ENCODE measurements at places on chromosomes 1 and 21.

DNA sequence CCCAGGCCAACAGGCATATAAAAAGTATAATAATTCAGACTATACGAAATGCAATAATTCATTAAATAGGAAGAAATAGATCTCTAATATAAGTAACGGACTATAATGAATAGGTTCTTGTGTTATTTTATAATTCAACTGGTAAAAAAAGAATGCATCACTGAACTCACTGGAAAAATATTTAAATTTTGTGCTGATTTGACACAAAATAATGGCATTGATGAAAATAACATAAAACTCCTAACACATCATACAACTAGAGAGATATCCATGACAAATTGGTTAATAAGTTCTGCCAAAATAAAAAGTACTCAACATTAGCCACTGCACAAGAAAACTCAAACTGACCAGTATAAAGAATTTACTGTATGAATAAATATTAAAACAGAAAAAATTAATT, 57.1 kb upstream of the RAB4A start:
- no peak for DNase-seq

DNA sequence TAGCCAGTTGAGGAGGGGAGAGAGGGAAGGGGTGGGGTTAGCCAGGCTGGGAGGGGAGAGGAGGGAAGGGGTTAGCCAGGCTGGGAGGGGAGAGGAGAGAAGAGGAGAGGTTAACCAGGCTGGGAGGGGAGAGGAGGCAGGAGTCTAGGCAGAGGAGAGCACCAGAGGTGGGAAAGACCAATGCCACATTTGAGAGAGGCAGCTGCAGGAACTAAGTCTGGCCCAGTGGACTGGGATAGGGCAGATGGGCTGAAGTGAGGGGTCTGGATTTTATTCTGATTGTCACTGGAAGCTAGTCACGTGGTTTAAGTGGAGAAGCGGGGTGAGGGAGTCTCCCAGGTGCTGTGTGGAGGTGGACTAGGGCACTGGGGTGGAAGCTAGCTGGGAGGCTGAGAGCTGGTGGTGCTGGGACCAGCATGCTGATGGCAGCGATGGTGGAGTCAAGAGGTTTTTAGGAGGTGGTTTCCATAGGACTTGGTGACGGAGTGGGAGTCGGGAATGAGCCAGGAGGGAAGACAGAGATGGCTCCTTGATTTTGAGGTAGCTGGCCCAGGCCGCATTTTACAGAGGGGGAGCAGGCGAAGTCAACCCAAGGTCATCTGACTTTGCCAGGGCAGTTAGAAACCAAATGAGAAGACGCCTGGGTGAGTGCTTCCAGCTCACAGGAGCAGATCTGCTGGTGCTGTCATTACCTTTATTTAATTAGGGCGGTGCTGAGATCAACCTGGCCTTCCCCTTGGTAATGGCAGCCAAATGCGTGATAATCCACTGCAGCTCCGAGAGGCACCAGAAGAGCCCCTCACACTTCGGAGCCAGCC, 42.8 kb downstream of the DISP3 start:
- DNase-seq: no peak

GRCh38 chr21:17334484-17334883, 178.4 kb upstream of the CXADR start:
- no peak for DNase-seq

DNA sequence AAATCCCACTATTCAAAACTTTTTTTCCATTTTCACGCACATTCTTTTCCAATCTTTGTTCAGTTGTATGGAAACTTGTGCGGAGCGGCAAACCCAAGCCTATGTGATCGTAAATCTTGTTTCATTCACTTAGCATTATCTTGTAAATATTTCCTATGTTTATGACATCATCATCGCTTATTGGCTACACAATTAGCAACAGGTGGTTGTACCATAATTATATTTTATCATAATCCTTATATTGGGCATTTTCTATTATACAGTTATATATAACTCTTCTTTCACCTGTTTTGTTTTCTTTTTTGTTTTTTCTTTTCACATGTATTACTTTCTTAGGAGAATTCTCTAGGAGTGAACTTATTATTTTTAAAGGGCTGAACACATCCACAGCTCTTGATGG, 65.4 kb downstream of the ZSCAN20 start:
- DNase-seq: no peak

DNA sequence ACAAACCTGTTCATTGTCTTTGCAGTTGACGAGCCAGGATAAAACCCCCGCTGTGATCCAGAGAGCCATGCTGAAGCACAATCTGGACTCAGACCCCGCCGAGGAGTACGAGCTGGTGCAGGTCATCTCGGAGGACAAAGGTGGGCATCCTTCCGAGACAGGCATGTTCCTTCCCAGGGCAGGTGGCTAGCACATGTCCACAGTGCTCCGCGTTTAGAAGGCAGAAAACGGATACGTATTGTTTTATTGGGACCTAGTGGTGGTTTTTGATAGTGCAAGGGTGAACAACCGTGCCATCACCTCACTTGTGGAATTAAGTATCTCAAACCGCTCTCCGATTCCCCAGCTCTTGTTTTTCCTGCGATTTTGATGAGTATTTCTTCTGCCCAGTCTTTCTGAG, 115.3 kb downstream of the COLGALT2 start:
- DNase-seq: no peak

- DNase-seq: no peak
Observed at GRCh38 chr1:91381844-91382243, 22.8 kb downstream of the HFM1 start.

- DNase-seq: no peak
Observed at GRCh38 chr1:65606426-65606825, 186.0 kb downstream of the LEPR start.

DNA sequence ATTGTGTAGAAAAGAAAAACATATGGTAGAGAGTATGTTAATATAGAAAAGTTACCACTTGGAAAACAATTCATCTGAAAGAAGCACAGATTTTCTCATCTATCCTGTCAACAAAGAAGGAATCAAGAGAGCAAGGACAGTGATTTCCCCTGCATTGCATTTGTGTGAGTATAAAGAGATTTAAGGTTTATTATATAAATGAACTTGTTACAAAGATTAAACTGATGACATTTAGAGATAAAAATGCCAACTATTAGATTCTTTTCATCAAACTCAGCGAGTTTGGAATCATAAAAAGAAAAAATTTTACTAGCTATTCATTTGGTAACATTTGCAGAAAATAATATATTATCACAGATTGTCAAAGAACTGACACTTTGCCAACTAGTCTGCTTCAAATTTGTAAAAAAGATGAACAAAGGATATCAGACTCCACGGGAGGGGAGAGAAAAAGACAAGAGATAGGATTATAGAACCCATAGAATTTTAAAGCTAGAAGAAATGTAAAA, at the start of gene RGS21:
Gene RGS21 (plus strand): TSS at position 51 of the 509 bp plus-strand sequence. CDS start 26,045 bp downstream, outside the sequence.
- DNase-seq: no peak

DNA sequence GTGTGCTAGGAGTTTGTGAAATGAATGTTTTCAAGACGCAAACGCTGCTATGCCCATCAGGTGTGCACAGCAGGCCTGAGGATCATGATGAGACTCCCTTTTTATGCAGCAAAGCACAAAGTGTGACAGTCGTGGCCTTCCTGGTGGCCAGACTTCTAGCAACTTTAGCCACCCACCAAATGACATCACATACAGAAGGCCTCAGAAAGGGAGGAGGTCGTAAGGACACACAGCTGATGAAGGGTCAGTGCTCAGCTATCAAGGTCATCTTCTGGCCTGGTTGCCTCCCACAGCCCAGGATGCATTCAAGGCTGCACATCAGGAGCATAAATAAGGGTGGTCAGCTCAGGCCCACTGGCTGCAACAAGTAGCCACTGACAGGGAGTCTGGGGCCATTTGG, 36.6 kb downstream of the BMP8A start:
- DNase-seq: no peak

DNA sequence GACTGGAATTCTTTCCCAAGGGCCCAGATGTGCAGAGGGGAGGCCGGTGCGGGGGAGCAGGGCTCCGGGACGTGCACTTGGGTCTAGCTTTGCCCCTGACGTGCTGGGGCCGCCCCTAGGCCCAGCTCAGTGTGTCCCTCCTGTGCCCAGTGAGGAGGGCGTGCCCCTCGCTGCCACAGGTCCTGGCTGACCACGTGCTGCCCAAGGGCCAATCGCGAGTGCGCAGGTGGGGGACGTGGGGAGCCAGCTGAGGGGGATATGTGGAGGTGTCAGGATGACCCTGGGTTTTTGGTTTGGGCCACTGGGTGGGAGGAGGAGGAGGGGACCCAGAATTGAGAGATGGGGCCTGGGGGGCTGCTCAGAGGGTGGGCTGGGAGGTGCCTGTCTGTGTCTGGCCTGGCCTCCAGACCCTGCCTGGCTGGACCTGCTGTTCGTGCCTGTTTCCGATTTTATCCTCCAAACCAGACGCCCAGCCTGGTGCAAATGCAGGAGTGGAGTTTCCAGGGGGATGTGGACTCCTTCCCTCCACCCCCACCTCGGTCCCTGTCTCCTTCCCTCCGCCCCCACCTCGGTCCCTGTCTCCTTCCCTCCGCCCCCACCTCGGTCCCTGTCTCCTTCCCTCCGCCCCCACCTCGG, 6.1 kb upstream of the RNF223 start:
- peak; percentile 56 for DNase-seq

GRCh38 chr21:35368326-35368725, 319.2 kb upstream of the RUNX1 start:
- DNase-seq: no peak

DNA sequence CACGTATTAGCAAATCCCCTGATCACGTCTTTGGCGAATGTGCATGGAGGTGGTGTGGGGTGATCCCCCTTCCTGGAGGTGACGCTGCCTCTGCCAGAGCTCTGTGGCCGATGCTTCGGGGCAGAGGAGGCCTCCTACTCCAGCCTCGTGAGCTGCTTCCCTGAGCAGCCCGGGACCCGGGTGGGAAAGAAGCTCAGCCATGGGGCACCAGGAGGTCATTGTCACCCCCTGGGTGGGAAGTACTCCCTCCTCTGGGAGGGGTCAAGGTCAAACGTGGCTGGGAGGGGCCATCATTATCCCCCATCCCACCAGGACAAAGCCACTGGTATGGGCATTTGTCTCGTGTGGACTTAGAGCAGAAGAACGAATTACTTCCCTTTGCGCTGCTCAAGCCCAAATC, 40.7 kb downstream of the KCNAB2 start:
- DNase-seq: no peak

GRCh38 chr1:99544328-99544727, 101.6 kb upstream of the PALMD start:
- no peak for DNase-seq

- DNase-seq: peak; percentile 51
Observed at GRCh38 chr1:67760030-67760821, 73.0 kb downstream of the GNG12 start.

- no peak for DNase-seq
Observed at GRCh38 chr1:179295164-179295755, 1.7 kb downstream of the SOAT1 start.

GRCh38 chr1:208242941-208243526, 1.1 kb downstream of the PLXNA2 start:
- peak; percentile 18 for DNase-seq

DNA sequence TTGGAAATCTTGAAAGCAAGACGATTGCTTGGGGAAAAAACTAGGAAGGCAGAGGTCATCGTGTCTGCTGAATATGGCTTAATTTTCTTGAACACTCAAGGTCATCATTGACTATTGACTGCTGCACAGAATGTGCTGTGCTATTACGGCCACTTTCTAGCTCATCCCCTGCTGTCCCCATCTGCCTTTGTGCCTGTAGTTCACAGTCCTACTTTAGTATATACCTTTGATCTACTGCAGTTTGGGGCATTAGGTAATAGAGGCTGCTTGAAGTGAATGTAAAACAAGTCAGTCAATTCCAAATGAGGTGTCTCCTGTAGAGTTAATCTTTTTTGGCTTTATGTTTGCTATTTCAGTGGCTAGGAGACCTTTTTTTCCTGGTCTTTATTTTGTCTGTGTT, 8.3 kb downstream of the RAB4A start:
- no peak for DNase-seq

DNA sequence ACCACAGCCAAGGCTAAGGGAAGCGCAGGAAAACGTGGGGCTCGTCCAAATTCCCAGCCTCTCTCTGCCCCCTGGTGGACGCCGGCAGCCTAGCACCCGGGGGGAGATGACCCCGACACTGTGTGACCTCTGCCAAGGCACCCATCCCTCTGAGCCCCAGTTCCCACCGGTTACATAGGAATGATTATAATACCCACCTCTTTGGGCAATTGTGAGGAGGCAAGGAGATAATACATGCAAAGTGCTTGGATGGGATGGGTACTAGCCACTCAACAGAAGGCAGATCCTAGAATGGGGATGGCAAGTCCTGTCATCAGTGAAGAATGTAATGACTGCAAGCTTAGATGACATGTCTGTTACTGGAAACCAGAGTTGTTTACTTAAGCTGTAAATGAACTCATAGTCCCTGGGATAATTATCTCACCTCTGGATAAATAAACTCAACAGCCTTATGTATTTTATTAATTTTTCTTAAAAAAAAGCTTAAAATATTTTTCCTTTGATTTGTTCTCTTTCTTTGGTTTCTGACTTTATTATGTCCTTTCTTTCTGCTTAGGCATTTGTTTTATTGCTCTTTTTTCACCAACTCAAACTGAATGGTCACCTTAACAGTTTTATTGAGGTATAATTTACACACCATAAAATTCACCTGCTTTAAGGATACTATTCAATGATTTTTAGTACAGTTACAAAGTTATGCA, 11.3 kb upstream of the BMP8B start:
- DNase-seq: peak; percentile 33

- no peak for DNase-seq
Observed at GRCh38 chr1:100622037-100622436, 84.1 kb downstream of the GPR88 start.

DNA sequence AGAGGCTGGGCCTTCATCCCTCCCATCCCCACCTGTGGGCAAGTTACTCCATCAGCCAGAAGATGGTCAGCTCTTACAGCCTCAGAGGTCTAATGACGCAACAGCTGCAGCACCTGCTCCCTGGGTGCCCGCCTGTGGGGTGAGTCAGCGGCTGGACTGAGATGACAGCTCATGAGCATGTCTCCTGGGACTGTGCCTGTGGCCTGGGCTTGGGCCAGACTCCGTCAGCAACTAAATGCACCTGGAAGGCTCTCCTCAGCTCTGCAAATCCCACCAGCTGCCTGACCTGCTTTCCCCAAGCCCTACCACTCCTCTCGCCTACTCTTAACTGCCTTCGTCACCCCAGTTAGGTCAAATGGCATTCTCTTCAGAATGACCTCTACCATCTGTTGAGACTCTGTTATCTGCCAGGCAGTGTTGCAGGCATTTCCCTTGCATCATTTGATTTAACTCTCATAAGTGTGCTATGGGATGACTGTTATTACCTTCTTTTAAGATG, 47.7 kb downstream of the ETS2 start:
- DNase-seq: no peak

GRCh38 chr21:26191609-26192008, 21.0 kb upstream of the APP start:
- DNase-seq: no peak

GRCh38 chr1:220732621-220733020, 15.5 kb upstream of the MTARC2 start:
- no peak for DNase-seq

- no peak for DNase-seq
Observed at GRCh38 chr1:93704052-93704451, 22.4 kb upstream of the BCAR3 start.

Measured in NCI-H1930 (cell line).